ENCODE measurements at places on chromosomes 5 and 9. TPM values are rescaled to one million over a fixed set of nuclear protein-coding genes. Genes with fewer than 3 reads are reported as not detected.

Gene TMEM174
- not detected for total RNA-seq

- no peak for DNase-seq
- peaks cover 7% of the 10 kb centered on the region for H3K27me3 ChIP-seq
- H3K4me1 ChIP-seq: no peaks in the 10 kb centered on the region
- H3K4me3 ChIP-seq: no peak overlapping the region
- no peak overlapping the region for H3K27ac ChIP-seq
These were observed 1.7 kb downstream of the GRIN3A start for GRCh38 chr9:101736717-101737116.

GRCh38 chr5:153784277-153784676 lies 254.4 kb downstream of the FAM114A2 start:
- H3K4me1 ChIP-seq: no peaks in the 10 kb centered on the region
- no peaks in the 10 kb centered on the region for H3K36me3 ChIP-seq
- no peak overlapping the region for H3K27ac ChIP-seq
- DNase-seq: no peak
- H3K4me3 ChIP-seq: no peak overlapping the region
- no peaks in the 10 kb centered on the region for H3K27me3 ChIP-seq

DNA sequence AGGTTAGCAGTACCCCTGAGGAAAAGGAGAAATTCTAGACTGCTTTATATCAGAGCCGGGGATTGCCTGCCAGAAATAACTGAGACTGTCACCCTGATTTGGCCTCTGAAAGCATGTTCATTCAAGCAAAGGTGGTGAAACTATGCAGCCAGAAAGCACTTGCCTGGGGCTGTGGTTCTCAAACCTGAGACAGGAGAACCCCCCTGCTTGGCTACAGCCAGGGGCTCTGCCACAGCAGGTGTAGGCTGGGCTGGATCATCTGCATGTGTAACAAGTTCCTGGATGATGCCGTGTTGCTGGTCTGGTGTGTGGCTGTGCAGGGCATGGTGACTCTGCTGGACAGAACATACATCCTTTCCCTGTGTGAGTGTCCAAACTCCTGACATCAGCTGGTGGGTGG lies 157.8 kb downstream of the NXNL2 start:
- H3K4me1 ChIP-seq: peaks cover 8% of the 10 kb centered on the region
- H3K27ac ChIP-seq: no peak overlapping the region
- no peak for DNase-seq
- H3K36me3 ChIP-seq: no peaks in the 10 kb centered on the region

- H3K27ac ChIP-seq: no peak overlapping the region
- no peaks in the 10 kb centered on the region for H3K27me3 ChIP-seq
- peaks cover 3% of the 10 kb centered on the region for H3K4me1 ChIP-seq
- DNase-seq: no peak
These were observed 210.9 kb downstream of the C9orf152 start for GRCh38 chr9:109996936-109997580.

GRCh38 chr5:97943036-97943435 lies 760.0 kb upstream of the RIOK2 start:
- no peak overlapping the region for H3K27ac ChIP-seq
- H3K4me3 ChIP-seq: no peak overlapping the region
- H3K36me3 ChIP-seq: no peaks in the 10 kb centered on the region

DNA sequence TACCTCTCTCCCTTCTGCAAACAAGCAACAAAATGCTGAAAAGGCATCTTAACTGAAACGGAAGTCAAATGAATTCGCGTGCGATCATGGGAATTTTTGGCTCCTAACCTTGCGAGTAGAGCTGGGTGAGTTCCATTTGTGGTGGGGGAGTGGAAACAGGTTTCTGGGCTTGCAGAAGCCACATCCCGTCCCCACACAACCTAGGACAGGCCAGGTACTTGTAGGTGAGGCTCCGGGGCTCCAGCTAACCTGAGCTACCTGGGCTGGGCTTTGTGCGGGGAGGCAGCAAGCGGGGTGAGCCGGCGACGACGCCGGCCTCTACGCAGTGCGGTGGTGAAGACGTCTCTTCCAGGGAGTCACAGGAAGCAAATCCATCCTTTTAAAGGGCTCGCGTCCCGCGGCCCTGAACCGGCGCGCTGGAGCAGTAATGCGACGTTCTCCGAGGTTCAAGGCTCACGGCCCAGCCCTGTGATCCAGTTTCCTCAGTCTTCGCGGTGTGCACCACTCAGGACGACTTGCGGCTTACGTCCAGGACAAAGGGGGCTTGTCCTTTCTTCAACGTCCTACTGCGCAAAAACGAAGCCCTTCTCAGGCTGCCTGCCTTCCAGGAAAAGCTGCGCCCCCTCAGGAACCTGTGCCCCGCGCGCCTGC lies 567 bp upstream of the SPIN1 start:
- peak; percentile 55 for DNase-seq
- H3K4me3 ChIP-seq: peak overlapping the region; percentile 78
- no peaks in the 10 kb centered on the region for H3K36me3 ChIP-seq
- peaks cover 11% of the 10 kb centered on the region for H3K4me1 ChIP-seq
- no peaks in the 10 kb centered on the region for H3K27me3 ChIP-seq

DNA sequence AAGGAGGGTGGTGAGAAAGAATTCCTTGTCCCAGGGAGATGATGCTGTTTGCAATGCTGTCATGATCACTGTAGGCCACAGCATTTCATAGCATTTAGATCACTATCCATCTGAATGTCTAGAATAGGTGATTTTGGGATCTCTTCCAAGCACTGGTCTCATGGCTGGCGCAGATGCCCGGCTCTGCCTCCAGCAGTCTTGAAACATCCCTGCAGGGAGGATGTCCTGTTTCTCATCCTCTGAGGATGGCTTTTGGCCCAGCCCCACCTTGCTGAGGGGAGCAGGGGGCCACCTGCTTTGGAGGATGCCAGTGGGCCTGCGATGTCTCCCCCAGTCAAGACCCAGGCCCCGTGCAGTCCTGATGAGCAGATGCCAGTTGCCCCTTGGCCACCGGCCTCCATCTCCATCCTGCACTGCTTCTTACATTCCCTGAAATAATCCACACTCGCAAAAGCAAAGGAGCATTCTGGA lies 63.5 kb upstream of the GARNL3 start:
- DNase-seq: peak; percentile 29
- H3K4me3 ChIP-seq: no peak overlapping the region
- H3K27ac ChIP-seq: no peak overlapping the region
- H3K4me1 ChIP-seq: peaks cover 15% of the 10 kb centered on the region
- no peaks in the 10 kb centered on the region for H3K36me3 ChIP-seq

- DNase-seq: no peak
- no peak overlapping the region for H3K27ac ChIP-seq
- peaks cover 27% of the 10 kb centered on the region for H3K4me1 ChIP-seq
- H3K4me3 ChIP-seq: no peak overlapping the region
These were observed 36.4 kb upstream of the ADAMTS2 start for GRCh38 chr5:179381691-179382090.

GRCh38 chr5:88483964-88484672 lies 215.5 kb upstream of the TMEM161B start:
- no peak overlapping the region for H3K27ac ChIP-seq
- no peaks in the 10 kb centered on the region for H3K4me1 ChIP-seq
- no peak overlapping the region for H3K4me3 ChIP-seq
- DNase-seq: no peak
- no peaks in the 10 kb centered on the region for H3K27me3 ChIP-seq

DNA sequence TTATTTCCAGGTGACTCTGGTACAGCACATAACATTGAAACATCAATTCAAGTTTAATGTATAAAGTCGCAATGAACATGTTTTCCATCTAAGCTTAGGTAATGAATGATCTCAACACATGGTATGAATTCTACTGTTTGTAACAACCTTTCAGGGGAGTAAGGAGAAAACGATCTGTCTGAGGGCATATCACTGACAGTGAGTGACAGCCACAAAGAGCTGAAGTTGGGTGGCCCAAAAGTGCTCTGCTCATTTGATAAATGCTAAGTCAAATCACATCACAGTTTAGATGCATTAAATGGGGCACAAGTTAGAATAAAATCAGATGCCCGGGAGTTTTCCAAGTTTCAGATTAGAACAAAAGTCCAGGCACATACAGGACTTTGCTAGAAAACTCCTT lies 1.2 kb downstream of the FANCC start:
- DNase-seq: no peak
- H3K4me1 ChIP-seq: peaks cover 4% of the 10 kb centered on the region
- no peaks in the 10 kb centered on the region for H3K36me3 ChIP-seq
- peak overlapping the region; percentile 90 for H3K27ac ChIP-seq
- no peaks in the 10 kb centered on the region for H3K27me3 ChIP-seq
- H3K4me3 ChIP-seq: peak overlapping the region; percentile 99
